ENCODE measurements at places on chromosomes 4 and X.

- no peak for DNase-seq
Observed at GRCh38 chr4:43047058-43047457, 154.5 kb downstream of the GRXCR1 start.

DNA sequence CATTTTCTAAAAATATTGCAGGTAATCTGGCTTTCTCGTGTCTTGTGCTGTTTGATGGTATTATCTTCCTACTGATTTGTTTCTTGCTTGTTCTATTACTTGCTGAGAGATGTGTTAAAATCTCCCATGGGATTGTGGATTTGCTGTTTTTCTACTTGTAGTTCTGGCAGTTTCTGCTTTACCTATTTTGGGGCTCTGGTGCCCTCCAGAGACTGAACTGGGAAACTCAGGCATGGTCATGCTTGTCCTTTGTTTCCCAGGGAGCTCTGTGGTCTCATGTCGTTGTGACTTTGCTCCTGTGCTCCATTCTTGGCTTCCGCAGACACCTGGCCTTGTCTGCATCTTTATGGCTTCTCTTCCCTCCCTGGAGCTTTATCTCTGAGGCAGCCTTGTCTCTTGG is 39.5 kb downstream of the NSD2 start:
- DNase-seq: peak; percentile 34

DNA sequence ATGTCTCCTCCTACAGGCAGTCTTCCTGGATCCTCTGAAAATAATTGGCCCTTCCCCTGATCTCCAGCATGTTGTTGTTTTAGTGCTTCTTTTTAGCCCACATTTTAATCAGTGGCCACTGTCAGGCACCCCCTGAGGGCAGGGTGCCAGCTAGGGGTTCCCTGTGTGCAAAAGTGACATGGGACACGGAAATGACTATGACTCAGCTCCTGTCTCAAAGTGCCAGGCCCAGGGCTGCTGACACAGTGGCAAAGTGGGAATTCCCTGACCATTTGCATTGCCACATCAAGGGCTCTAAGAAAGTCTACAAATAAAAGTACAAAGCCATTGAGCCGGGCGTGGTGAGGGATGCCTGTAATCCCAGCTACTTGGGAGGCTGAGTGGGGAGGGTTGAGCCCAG is 24.8 kb downstream of the HMX1 start:
- no peak for DNase-seq

DNA sequence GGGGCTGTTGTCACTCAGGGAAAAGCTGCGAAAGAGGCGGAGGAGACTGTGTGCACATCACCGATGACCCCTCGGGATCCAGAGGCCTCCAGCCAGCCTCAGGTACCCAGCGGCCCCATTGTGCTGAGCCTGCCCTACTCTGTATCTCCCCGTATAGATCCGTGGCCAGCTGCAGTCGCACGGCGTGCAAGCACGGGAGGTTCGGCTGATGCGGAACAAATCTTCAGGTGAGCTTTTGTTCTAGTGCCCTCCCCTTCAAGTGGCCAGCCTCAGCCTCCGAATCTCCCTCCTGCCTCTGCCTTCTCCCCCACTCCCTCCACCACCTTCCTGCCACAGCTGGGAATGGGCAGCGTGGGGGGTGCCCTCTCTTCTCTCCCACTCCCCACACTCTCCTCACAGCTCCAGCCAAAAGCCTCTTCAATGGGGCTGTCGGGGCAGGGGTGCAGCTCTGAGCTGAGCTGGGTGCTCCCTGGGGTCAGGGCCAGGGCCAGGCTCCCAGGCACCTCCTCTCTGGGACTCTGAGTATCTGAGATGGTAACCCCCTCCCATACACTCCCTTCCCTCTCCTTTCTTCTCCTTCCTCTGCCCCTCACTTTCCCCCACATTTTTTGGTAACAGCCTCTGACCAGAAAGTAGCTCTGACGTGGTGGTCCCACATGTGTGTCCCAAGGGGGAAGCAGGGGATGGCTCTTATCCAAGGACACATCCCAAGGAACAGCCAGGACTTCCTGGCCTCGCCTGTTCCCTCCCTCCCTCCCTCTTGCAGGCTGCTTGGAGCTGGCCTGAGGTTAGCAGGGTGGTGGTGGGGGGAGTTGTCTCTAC is 20.4 kb upstream of the UBA1 start:
- no peak for DNase-seq

GRCh38 chr4:141130947-141131605 is 2.2 kb downstream of the RNF150 start:
- DNase-seq: no peak

DNA sequence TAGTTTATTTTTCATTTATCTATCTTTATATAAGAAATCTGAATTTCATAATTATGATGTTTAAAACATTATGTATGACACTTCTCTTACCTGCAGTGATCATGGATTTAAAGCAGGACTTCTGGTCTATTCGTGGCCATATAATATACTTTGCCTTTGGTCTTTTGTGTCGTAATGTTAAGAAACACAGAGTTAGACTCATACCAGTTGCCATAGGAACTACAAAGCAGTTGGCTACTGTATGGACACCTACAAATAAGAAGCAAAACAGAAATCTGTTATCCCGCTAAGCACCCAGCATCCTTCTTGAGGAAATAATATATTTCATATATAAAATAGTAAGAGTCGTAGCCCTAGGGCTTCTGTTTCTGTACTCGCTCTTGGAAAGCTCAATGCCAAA is 4.3 kb downstream of the SEPSECS start:
- DNase-seq: no peak

DNA sequence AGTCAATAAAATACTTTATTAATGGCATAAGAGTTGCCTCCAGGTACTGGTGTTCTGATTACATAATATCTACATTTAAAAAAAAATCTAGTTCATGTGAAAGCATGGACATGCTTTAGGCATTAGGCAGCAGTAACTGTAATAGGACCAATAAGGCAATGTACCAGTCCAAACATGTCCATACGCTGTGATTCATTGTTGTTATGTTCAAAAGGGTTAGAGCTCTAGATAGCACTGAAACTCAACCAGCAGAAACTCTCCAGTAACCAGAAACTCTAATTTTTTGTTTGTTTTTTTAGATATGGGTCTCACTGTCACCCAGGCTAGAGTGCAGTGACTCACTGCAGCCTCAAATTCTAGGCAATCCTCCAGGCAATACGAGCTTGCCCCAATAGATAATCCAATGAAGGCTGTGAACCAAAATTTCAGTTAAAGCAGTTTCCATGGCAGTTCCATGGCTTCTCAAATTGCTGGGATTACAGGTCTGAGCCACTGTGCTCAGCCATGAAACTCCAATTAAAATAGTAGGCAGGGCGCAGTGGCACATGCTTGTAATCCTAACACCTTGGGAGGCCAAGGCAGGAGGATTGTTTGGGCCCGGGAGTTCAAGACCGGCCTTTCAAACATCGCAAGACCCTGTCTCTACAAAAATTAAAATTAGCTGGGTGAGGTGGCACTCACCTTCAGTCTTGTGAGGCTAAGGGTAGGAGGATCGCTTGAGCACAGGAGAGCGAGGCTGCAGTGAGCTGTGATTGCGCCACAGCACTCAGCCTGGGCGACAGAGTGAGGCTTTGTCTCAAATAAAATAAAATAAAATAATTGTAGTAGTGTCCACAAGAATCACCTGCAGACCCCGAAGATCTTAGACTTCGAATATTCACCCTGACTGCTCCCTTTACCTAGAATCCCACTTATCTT is 36.3 kb downstream of the MGARP start:
- DNase-seq: no peak

DNA sequence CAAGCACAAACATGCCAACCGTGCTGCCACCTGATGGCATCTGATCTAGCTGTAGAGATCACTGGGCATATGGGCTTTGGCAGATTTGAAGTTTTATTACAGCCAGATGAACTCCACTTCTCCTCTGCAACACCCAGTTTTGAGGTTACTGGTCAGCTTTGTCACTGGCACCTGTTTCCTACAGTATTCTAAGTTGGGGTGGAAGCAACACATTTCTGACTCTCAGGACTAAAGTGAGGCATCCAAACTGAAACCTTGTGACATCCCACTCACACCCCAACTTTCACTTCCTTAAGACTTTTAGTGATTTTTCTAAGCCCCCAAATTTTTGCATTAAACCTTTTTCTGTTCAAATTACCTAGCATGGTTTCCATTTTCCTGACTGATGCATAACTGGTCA is 115.1 kb upstream of the PCDH18 start:
- no peak for DNase-seq

GRCh38 chr4:139295942-139296299 is 5.4 kb upstream of the NAA15 start:
- DNase-seq: no peak

GRCh38 chrX:103817502-103817901 is 14.6 kb downstream of the RAB9B start:
- peak; percentile 54 for DNase-seq

DNA sequence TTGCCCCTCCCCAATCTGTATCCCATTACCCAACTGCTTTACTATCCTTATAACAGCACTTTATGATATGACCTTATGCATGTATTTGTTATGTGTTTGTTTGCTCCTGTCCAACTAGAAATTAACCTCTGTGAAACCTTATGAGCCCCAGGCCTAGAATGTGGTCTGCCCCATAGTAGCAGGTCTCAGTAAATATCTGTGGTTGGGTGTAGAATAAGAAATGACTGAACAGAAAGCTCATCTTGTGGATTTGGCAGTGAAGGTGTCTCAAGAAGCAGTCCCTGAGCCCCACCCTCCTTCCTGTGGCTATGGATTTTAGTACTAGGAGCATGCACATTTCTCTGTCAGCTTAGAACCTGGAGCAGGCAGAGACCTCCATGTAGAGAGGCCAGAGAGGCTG is 229.0 kb upstream of the LCORL start:
- DNase-seq: no peak
